ENCODE measurements at places on chromosomes 6 and 20.
A peak's percentile ranks its signal among the peaks of the same experiment; 100 is the strongest.

GRCh38 chr20:8438748-8439147, 306.7 kb downstream of the PLCB1 start:
- H3K27ac ChIP-seq = no peak overlapping the region
- no peak overlapping the region for H3K4me3 ChIP-seq
- no peaks in the 10 kb centered on the region for H3K27me3 ChIP-seq
- no peaks in the 10 kb centered on the region for H3K4me1 ChIP-seq

- H3K4me3 ChIP-seq = no peak overlapping the region
- no peak for DNase-seq
- no peaks in the 10 kb centered on the region for H3K4me1 ChIP-seq
- H3K27me3 ChIP-seq = no peaks in the 10 kb centered on the region
These were observed 83.7 kb downstream of the SULF2 start for GRCh38 chr20:47701612-47702011.

DNA sequence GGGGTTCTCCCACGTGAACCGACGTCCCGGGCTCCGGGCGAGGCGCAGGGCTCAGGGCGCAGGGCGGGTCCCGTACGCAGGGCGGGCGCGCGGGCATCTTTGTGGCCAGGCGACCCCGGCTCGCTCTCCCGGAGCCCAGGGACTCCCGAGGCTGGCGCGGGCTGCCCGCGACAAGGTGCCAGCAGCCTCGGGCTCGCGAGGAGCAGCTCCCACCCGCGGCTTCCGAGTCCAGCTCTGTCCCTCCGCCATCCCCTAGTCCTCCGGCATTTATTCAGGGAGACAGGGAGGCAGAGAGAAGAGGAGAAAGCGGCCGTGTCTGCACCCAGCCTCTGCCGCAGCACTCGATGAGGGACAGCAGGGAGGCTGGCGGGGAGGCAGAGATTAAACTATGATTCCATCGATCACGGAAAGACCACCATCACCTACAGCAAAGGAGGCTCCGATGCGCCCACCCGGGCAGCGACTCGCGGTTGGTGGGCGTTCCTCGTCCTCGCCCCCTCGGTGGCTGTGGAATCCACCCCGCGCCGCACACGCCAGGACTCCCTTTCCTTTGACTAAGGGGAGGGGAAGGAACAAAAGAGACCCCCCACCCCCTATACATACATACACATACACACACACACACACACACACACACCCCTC, 1.1 kb downstream of the RGS17 start:
- H3K4me3 ChIP-seq = peak overlapping the region; percentile 100
- H3K4me1 ChIP-seq = no peaks in the 10 kb centered on the region
- DNase-seq = no peak
- no peaks in the 10 kb centered on the region for H3K36me3 ChIP-seq
- H3K27ac ChIP-seq = no peak overlapping the region

DNA sequence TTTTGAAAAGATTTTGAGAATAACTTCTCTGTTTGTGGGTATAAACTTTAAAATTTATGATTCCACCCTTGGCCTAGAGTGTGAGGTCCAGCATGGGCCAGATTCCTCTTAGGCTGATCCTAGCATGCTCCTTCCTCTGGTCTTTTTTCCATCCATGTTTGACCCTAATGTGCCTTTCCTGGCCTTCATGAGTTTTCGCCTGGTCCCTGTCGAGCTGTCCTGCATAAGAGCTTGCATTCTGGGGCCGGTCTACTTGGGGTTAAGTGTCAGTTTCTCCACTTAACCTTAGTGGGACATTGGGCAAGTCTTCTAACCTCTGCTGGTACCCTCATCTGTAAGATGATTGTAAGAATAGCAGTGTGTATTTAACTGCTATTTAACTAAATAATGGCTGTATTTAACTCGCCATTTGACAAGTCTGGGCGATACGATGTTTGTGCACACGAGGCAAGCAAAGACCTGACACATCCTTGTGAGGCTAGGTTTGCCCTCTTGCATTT, 40.7 kb upstream of the TAGAP start:
- H3K4me1 ChIP-seq = no peaks in the 10 kb centered on the region
- H3K36me3 ChIP-seq = no peaks in the 10 kb centered on the region
- H3K27ac ChIP-seq = no peak overlapping the region
- H3K27me3 ChIP-seq = no peaks in the 10 kb centered on the region
- no peak for DNase-seq

GRCh38 chr6:3699231-3699630, 52.3 kb downstream of the PXDC1 start:
- no peaks in the 10 kb centered on the region for H3K27me3 ChIP-seq
- no peak overlapping the region for H3K27ac ChIP-seq
- H3K36me3 ChIP-seq = no peaks in the 10 kb centered on the region
- no peak for DNase-seq
- no peaks in the 10 kb centered on the region for H3K4me1 ChIP-seq
- H3K4me3 ChIP-seq = no peak overlapping the region

GRCh38 chr6:18187701-18188100, 32.5 kb downstream of the KDM1B start:
- no peak overlapping the region for H3K4me3 ChIP-seq
- peaks cover 5% of the 10 kb centered on the region for H3K36me3 ChIP-seq
- H3K27ac ChIP-seq = no peak overlapping the region
- peaks cover 12% of the 10 kb centered on the region for H3K4me1 ChIP-seq
- DNase-seq = no peak
- H3K27me3 ChIP-seq = no peaks in the 10 kb centered on the region

GRCh38 chr20:650281-650680, 2.7 kb downstream of the SRXN1 start:
- peaks cover 15% of the 10 kb centered on the region for H3K36me3 ChIP-seq
- H3K4me3 ChIP-seq = no peak overlapping the region
- DNase-seq = no peak
- H3K4me1 ChIP-seq = peaks cover 9% of the 10 kb centered on the region
- H3K27me3 ChIP-seq = no peaks in the 10 kb centered on the region
